ENCODE measurements at places on chromosomes 5 and 9. TPM values are rescaled to one million over a fixed set of nuclear protein-coding genes. Genes with fewer than 3 reads are reported as not detected.

- DNase-seq, result no peak
Measured at GRCh38 chr5:176424181-176424580, 7.8 kb upstream of the CLTB start.

- no peak for DNase-seq
Measured at GRCh38 chr9:5500441-5501235, 9.7 kb upstream of the PDCD1LG2 start.

DNA sequence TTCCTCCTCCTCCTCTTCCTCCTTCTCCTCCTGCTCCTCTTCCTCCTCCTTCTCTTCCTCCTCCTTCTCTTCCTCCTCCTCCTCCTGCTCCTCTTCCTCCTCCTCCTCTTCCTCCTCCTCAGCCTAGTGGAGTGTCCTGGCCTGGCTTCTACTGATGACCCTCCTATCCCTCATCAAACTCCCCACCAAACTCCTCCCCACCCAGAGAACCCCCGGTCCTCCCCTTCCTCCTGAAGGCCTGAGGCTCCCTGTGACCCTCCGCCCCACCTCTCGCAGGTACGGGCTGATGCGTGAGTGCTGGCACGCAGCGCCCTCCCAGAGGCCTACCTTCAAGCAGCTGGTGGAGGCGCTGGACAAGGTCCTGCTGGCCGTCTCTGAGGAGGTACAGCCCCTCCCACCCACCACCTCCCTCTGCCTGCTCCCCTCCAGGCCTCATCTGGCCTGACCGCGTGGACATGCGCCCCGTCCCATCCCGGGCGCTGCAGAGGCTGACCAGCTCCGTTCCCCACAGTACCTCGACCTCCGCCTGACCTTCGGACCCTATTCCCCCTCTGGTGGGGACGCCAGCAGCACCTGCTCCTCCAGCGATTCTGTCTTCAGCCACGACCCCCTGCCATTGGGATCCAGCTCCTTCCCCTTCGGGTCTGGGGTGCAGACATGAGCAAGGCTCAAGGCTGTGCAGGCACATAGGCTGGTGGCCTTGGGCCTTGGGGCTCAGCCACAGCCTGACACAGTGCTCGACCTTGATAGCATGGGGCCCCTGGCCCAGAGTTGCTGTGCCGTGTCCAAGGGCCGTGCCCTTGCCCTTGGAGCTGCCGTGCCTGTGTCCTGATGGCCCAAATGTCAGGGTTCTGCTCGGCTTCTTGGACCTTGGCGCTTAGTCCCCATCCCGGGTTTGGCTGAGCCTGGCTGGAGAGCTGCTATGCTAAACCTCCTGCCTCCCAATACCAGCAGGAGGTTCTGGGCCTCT lies 10.6 kb downstream of the FGFR4 start:
- DNase-seq, result no peak

Gene MEIKIN
- total RNA-seq, result not detected

Gene NEURL1B
- total RNA-seq, result 0.18 TPM

GRCh38 chr9:107810461-107810961 lies 320.9 kb upstream of the KLF4 start:
- DNase-seq, result no peak

Gene PNPLA7
- 5.0 TPM for total RNA-seq

DNA sequence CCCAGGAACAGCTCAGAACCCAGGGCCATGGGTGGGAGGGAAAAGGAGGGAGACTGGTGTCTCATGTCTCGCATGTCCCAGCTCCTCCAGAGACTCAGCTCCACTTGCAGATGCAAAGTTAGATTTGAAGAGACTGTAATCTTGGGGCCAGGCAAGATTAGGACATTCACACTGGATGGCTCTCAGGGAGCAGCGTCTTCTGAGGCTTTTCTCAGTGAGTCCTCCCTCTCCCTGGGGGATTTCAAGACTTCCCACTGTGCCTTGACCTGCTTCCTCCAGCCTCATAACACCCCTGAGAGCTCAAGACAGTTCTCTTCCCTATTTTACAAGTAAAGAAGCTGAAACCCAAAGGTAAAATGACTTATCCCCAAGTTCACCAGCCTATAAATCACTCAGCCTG lies 10.5 kb upstream of the TCOF1 start:
- DNase-seq, result no peak

DNA sequence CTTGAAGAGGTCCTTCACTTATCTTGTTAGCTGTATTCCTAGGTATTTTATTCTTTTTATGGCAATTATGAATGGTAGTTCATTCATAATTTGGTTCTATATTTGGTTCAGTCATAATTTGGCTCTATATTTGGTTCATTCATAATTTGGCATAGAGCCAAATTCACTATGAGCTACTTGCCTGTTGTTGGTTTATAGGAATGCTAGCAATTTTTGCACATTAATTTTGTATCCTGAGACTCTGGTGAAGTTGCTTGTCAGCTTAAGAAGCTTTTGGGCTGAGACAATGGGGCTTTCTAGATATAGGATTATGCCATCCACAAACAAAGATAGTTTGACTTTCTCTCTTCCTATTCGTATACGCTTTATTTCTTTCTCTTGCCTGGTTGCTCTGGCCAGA lies 142.2 kb downstream of the PLCXD3 start:
- no peak for DNase-seq

DNA sequence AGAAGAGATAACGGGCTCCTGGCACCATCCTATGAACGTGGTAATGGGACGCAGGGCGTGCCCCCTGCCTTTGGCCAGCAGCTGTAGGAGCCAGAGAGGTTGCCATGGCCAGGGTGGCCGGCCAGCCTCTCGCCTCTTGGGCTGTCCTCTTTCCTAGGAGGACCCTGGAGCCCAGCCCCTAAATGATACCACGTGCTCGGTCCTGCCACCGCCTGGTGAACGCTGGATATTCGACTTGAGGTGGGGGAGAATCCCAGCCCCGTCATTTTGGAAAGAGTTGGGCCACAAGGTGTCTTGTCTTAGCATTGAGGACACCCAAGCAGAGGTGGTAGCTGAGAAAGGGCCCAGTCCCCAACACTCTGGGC lies 391 bp upstream of the NRG2 start:
- peak; percentile 20 for DNase-seq

GRCh38 chr5:54080831-54081230 lies 229.5 kb downstream of the ARL15 start:
- no peak for DNase-seq

Gene GABRP
- not detected for total RNA-seq

- no peak for DNase-seq
Measured at GRCh38 chr9:97578846-97579245, 54.3 kb downstream of the TSTD2 start.

Gene HMCN2
- total RNA-seq, result not detected

- DNase-seq, result no peak
Measured at GRCh38 chr9:69771775-69772418, 12.1 kb upstream of the PTAR1 start.

DNA sequence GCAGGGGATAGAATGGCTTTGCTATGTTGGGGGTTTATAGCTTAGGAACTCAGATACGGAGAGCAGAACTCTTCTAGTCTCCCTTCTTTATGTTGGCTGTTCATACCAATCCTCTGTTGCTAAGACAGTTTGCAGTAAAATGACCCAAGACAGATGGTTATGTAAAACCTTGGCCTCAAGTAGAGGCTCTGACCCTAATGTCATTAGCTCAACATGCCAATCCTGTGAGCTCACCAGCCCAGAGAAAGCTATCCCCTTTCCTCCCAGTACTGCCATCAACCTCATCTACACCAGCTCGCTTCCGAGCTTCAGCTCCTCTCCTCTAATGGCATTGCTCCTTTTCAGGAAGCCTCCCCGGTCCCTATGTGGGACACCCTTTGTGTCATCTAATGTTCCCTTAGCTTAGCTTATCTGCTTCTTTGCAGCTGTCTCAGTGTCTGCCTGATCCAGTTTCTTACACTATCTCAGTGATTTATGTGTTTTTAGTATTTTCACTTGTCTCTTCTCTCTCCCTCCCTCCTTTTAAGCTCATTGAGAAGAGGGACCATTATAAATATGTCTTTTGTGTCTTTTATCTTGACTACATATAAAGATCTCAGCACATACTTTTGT lies 281.3 kb upstream of the CLINT1 start:
- DNase-seq, result no peak

Gene IRGM
- 1.4 TPM for total RNA-seq

DNA sequence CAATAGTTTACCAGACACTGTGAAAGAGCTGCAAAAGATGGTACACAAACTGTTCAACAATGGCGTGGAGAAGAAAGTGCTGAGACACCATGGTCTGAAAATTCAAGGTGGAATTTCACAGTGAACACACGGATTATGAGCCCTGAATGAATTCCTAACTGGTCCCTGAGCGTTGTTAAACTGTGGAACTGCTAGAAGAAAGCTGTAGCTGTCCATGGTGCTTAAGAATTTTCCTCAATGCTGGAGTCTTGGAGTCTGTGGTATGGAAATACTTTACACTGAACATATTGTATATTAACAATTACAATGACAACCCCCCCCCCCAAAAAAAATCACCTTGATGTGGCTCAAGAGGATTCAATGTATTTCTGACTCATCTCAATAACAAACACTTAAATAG lies 68.5 kb downstream of the SLC24A2 start:
- no peak for DNase-seq

DNA sequence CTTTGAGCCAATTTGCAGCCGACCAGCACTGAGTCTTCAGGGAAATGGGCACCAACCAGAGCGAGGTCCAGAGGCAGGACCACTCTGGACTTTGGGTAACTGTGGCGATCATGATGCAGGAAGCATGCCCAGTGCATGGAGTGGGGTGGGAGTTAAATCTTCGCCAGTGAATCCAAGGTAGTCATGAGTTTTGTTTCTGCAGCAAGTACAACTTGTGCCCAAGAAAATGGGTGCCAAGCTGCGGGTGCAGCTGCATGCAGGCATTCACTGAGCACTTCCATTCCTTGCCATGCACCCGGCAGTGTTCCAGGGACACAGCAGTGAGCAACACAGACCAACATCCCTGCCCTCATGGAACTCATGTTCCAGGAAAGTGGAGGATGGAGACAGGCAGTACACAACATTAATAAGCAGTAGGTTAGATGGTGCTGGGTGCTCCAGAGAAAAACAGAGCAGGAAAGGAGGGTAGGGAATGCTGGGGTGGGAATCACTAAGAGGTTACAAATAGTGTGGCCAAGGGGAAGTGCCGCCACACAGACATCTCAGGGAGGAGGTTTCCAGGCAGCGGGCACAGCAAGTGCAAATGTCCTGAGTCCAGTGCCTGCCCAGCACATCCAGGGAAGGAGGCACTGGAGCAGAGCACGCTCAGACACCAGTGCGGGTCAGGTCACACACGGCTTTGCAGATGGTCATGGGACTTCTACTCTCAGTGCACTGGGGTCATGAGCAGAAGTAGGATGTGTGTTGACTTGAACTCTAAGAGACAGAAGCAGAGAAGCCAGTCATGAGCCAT lies 48.2 kb upstream of the LMX1B start:
- no peak for DNase-seq

DNA sequence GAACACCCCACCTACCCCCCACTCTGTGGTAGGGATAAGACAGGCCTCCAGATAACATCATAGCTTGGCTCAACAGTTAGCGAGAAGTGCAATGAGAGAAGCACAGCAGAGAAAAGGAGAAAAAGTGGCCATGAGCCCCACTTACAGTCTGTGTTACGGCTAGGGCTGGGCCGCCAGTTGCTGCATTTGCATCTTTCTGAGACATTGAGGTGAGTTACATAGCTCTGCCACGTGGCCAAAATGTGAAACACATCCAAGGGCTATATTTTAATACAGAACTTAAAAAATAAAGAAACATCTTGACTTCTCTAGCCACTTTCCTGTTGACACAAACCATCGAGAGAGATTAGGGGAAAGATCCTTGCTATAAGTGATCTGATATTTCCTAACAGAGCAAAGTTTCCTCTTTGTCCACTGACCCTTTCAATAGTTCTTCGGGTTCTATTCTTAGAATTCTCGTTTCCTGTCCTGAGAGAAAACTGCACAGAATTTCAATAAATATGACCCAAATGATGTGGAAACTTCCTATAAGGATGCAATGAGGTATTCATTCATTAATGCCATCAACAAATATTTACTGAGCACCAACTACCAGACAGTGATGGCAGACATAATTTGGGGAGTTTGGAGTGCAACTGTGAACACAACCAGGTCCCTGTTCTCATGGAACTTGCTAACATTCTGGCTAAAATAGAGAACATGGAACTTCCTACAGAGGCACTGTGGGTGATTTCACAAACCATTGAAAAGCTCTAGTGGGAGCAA lies 3.2 kb upstream of the TLE4 start:
- peak; percentile 9 for DNase-seq

Gene BTNL3
- not detected for total RNA-seq

Gene TPPP
- total RNA-seq, result 0.18 TPM

- DNase-seq, result no peak
Measured at GRCh38 chr5:155049569-155050383, 36.2 kb downstream of the KIF4B start.

Gene CDH6
- total RNA-seq, result not detected
